ENCODE measurements at places on chromosomes 5 and 9. TPM values are rescaled to one million over a fixed set of nuclear protein-coding genes. Genes with fewer than 3 reads are reported as not detected.

DNA sequence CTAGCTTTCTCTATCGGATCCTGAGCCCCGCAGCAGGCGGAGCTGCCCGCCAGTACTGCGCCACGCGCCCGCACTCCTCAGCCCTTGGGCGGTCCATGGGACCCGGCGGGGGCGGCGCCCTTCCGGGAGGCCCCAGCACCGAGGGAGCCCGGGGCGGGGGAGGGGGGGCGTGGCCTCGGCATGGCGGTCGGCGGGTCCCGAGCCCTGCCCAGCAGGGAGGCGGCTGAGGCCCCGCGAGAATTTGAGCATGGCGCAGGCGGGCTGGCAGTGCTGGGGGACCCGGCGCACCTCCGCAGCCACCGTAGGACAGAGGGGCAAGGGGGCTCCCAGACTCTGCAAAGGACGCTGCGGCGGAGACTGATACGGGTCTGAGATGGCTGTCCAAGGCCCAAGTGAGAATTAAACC is 6.8 kb downstream of the ZDHHC11B start:
- H3K4me1 ChIP-seq = no peaks in the 10 kb centered on the region
- H3K4me3 ChIP-seq = no peak overlapping the region
- no peaks in the 10 kb centered on the region for H3K27me3 ChIP-seq
- H3K36me3 ChIP-seq = no peaks in the 10 kb centered on the region

DNA sequence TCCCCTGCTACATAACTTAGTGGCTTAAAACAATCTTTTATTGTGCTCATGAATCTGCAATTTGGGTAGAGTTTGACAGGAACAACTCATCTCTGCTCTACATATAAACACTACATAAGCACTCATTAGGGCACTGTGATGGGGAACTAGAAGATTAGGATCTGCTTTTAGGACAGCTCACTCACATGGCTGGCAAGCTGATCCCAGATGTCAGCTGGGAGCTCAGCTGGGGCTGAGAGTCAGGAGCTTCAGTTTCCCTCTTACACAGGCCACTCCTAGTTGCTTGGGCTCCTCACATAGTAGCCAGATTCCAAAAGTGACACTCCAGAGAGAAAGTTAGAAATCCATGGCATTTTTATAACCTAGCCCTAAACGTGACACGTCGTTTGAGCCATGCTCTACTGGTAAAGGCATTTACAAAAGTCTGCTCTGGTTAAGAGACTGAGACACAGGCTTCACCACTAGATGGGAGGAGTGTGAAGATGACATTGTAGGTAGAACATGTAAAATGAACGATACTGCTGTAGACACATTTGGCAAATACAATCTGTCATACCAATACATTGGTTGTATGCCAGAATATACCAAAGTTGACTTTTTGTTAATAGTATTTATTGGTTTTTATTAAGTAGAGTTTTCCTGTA is 23.6 kb downstream of the SCAI start:
- no peak overlapping the region for H3K4me3 ChIP-seq
- no peaks in the 10 kb centered on the region for H3K27me3 ChIP-seq
- no peaks in the 10 kb centered on the region for H3K36me3 ChIP-seq
- no peak overlapping the region for H3K27ac ChIP-seq

DNA sequence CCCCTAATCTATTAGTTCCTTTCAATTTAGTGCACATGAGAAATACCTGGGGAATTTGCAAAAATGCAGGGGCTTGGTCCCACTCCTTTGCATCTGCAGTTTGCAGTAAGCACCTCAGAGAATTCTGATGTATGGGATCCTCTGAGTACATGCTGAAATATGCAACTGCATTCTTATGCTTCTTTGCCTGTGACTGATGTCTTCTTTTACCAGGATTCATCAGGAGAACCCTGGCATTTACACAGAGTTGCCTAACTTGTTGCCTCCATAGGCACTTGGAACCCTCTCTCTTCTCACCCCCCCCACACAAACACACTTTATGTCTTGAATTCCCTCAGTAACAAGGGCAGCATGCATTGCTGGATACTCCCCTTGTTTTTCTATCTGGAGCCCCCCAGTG is 173.1 kb downstream of the KDM4C start:
- H3K4me1 ChIP-seq = no peaks in the 10 kb centered on the region
- H3K4me3 ChIP-seq = no peak overlapping the region
- H3K36me3 ChIP-seq = no peaks in the 10 kb centered on the region
- no peaks in the 10 kb centered on the region for H3K27me3 ChIP-seq
- H3K27ac ChIP-seq = no peak overlapping the region

DNA sequence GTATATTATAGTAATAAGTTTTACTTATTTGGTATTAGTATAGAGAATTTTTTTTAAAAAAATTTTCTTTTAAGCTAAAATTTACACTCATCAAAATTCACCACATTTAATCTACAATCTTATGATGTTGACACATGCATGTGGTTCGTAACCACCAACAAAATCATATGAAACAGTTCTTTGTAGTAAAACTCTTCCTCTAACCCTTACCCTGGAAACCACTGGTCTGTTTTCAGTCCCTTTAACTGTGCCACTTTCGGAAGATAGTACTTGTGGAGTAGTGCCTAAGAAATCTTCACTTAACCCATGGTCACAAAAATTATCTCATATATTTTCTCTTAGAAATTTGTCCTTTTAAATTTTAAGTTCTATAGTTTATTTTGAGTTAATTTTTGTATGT is 1498.8 kb downstream of the MAT2B start:
- no peaks in the 10 kb centered on the region for H3K4me1 ChIP-seq
- no peaks in the 10 kb centered on the region for H3K36me3 ChIP-seq
- no peak overlapping the region for H3K27ac ChIP-seq
- DNase-seq = no peak

GRCh38 chr9:22065431-22066200 is 56.5 kb upstream of the CDKN2B start:
- DNase-seq = peak; percentile 13
- H3K36me3 ChIP-seq = no peaks in the 10 kb centered on the region
- no peaks in the 10 kb centered on the region for H3K27me3 ChIP-seq
- no peak overlapping the region for H3K27ac ChIP-seq
- no peak overlapping the region for H3K4me3 ChIP-seq
- peaks cover 23% of the 10 kb centered on the region for H3K4me1 ChIP-seq

GRCh38 chr5:37723162-37723961 is 116.5 kb downstream of the GDNF start:
- H3K27me3 ChIP-seq = no peaks in the 10 kb centered on the region
- peaks cover 17% of the 10 kb centered on the region for H3K4me1 ChIP-seq
- no peak overlapping the region for H3K4me3 ChIP-seq

DNA sequence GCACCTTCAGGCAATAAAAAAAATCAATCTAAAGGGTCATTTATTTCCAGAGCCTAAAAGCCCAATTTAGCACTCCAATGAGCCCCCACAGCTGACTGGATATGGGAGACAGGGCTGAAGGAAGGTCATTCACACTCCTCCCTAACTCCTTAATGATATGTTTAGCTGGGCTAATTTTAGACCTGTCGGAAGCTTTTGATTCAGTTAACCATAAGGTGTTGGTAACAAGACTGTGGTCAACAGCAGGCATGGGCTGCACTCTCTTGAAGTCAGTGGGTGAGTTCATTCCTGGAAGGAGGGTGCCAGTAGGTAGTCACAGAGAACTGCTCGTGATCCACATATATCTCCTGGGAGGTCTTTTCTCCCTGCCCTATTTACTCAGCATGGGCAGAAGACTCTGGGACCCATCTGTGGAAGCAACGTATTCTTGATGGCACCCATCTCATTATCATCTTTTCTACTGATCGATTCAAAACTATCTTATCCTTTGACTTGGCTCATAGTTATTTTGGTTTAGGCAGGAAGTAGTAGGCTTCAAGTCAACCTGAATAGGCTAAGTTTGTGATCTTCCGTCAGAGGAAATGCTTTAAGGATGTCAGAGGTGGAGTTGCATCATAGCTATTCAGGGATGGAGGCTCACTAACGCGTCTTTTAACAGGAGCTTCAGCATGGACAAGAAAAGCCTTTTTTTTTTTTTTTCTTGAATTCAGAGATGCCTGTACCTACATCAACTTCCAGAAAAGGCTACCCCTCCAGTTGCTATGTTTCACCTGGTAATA is 367.7 kb upstream of the SLC30A5 start:
- H3K4me3 ChIP-seq = no peak overlapping the region
- no peak for DNase-seq
- H3K4me1 ChIP-seq = no peaks in the 10 kb centered on the region
- H3K36me3 ChIP-seq = no peaks in the 10 kb centered on the region

- no peak overlapping the region for H3K27ac ChIP-seq
- no peak for DNase-seq
- no peaks in the 10 kb centered on the region for H3K27me3 ChIP-seq
- no peak overlapping the region for H3K4me3 ChIP-seq
- H3K36me3 ChIP-seq = no peaks in the 10 kb centered on the region
These were observed 12.0 kb downstream of the NIPSNAP3B start for GRCh38 chr9:104775976-104776375.

GRCh38 chr9:127360250-127360649 is 36.7 kb upstream of the SLC2A8 start:
- no peaks in the 10 kb centered on the region for H3K27me3 ChIP-seq
- no peak overlapping the region for H3K27ac ChIP-seq
- H3K36me3 ChIP-seq = no peaks in the 10 kb centered on the region
- no peaks in the 10 kb centered on the region for H3K4me1 ChIP-seq

PCDHGA11 gene
- 0.20 TPM for total RNA-seq

SPEF2 gene
- 14.2 TPM for total RNA-seq

MARVELD2 gene
- 1.1 TPM for total RNA-seq

GARNL3 gene
- 5.9 TPM for total RNA-seq

PPIP5K2 gene
- 66.5 TPM for total RNA-seq

AGXT2 gene
- not detected for total RNA-seq
